ENCODE measurements at places on chromosomes 7 and 10.

DNA sequence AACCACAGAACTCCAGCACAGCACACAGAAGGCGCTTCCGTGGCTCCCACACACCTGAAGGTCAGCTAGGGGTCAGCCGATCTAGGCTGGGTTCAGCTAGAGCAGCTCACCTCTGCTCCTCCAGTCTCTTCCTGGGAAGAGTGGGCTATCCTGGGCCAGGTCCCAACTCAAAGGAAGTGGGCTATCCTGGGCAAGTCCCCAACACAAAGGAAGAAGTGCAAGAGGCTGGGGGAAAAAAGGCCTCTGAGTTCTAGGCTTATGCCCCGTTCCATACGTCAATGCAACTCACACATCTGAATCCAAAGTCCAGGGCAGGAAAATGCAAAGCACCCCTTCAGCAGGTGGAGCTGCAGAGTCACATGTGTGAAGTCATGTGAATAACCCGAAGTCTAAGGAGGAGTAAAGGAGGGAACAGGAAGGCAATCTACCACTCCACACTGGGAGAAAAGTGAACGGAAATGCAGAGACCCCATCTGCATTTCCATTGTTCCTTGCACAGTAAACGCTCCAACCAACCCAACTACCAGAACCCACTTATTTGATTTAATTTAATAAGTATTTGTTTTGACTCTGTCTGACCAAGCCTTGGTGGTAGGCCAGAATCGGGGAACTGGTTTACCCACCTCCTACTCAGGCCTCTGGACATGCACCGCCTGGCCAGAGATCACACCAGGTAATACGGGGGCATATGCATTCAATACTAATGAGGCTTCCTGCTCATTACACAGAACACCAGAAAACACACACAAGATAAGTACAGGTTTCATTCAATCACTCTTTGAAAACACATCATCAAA is 95.5 kb upstream of the RNF32 start:
- DNase-seq: peak; percentile 74

GRCh38 chr10:11276449-11276990 is 258.8 kb downstream of the CELF2 start:
- no peak for DNase-seq

- no peak for DNase-seq
These were observed 118.2 kb downstream of the VIPR2 start for GRCh38 chr7:159026271-159027055.

GRCh38 chr7:158432369-158433341 is 155.0 kb downstream of the PTPRN2 start:
- peak; percentile 76 for DNase-seq

GRCh38 chr10:114708717-114709335 is 50.8 kb upstream of the ABLIM1 start:
- DNase-seq: no peak

- no peak for DNase-seq
These were observed 185.9 kb downstream of the RAB11FIP2 start for GRCh38 chr10:117860823-117861222.

DNA sequence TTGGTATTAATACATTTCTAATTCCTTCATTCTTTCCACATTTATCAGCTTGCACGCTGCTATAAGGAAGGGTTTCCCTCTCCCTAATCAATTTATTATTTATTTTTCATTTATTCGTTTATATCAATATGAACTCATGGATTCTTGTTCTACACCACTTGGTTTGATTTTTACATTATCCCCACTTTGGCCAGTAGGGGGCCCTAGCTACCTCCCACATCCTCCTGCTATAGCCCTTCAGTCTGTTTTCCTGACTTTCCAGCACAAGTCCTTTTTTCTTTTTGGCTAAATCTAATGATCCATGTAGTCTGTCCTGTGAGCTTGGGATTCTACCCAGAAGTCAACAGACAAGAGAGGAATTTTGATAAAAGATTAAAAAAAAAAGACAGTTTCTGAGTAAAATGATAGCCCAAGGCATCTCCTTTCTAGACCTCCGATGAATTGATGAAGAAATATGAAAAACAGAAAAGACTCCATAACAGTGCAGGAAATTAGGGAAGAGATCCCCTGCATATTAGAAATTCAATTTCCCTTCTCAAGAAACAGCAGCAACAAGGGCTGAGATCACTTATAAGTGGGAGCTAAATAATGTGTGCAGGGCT is 47.7 kb downstream of the LYZL2 start:
- DNase-seq: no peak

DNA sequence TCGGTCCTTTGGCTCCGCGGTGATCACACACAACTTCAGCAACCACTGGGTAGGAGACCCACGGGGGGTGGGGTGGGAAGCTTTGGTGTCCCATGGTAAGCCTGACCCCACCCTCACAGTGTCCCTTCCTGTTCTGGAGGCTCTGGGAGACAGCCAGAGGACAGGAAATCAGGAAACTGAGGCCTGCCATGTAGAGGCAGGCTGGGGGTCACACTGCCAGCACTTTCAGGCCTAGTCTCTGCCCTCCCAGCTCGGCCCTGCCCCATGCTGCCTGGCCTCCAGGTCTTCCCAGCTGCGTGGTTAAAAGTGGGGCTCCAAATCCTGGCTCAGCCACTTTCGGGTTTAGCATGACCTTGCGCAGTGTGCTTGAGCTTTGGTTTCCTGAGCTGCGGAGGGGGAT is 10.9 kb downstream of the AQP1 start:
- DNase-seq: no peak

DNA sequence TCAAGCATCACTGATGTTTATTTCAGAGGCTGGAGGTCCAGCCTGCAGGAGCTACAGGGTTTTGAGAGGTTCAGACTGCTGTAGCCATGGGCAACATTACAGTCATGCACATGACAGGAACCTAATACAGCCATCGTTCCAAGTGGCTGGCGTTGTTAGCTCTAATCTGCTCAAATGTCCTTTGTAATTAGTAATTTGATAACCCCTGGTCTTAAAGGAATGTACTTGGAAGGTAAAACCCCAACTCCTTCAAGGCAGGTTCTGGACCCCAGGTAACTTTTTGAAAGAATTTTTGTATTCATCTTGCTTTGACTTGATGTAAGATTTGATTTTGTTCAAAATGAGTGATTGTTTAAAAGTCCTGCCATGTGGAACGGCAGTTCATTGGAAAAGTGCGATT is 34.7 kb upstream of the FOXI2 start:
- DNase-seq: no peak

DNA sequence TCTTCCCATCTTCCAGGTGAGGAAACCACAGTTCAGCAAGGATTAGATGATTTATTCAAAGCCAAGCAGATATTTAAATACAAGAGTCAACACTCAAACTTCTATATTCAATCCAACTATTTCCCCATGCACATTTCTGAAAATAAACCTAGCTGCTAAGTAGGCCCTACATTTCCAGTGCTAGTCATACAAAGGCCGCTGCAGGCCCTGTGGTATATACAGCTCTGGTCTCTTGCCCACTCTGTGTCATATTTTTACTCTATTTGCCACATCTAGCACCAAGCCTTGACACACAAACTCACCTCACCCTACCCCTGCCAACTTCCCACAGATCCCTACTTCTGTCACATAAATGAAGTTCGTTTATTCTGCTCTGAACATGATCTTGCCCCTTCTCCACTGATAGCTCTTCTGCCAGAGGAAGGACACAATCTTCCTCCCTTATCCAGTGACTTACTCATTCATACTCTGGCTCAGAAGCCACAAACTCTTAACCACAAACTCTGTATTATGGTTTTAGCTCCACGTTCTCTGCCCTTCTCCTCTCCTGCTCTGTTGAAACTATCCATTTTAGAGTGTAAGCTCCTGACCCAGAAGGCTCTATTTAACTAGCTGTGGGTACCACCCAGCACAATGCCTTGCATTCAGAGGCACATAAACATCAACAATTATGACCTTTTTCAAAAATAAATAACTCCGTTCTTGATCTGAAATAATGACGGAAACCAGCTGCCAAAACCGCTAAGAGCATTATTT is 180.7 kb downstream of the CPEB3 start:
- no peak for DNase-seq

GRCh38 chr10:97169911-97170693 is 15.7 kb downstream of the SLIT1 start:
- peak; percentile 74 for DNase-seq

- no peak for DNase-seq
These were observed 2.3 kb upstream of the DRGX start for GRCh38 chr10:49398000-49398861.

DNA sequence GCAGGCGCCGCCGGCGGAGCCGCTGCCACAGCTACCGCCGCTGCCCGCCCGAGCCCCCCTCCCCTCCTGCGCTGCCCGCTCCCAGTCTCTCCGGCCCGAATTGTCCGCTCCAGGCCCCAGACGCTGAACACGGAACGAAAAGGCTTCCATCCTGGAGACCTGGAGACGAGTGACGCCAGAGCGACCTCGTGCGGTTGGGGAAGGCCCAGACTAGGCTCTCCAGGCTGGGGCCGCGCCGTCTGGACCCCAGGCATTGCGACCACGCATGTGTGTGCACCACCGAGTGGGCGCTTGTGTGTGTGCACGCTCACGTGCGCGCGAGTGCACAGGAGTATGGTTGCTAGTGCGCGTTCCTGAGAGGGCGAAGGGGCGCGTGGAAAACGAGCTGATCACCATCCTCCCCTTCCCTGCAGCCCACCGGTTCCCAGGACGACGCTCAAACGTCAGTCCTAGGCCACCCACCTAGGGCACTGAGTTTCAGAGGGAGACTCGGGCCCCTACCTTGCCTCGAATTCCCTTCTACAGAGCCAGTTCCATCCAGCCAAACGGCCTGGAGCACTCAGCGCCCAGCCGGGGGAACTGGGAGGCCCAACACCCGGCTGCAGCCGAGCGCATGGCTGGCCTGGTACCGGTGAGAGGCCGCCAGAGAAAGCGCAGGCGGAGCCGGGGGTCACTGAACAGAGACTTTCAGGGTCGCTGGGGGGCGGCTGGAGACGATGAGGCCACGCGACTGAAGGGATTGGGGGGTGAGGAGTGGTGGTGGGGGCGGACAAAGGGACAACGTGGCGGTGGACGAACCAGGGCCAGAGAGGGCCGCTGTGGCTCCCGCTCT is 11.6 kb downstream of the LBX1 start:
- DNase-seq: no peak

- DNase-seq: no peak
These were observed 25.7 kb downstream of the CHST3 start for GRCh38 chr10:71989661-71990454.

GRCh38 chr10:110566472-110567200 is 859 bp upstream of the SMC3 start:
- no peak for DNase-seq

Measured in prostate gland (tissue), 2 donors.